ENCODE measurements at places on chromosomes 3 and 15. TPM values are rescaled to one million over a fixed set of nuclear protein-coding genes. Genes with fewer than 3 reads are reported as not detected.

GRCh38 chr15:66508293-66508883, 3.3 kb downstream of the ZWILCH start:
- no peak for DNase-seq

DNA sequence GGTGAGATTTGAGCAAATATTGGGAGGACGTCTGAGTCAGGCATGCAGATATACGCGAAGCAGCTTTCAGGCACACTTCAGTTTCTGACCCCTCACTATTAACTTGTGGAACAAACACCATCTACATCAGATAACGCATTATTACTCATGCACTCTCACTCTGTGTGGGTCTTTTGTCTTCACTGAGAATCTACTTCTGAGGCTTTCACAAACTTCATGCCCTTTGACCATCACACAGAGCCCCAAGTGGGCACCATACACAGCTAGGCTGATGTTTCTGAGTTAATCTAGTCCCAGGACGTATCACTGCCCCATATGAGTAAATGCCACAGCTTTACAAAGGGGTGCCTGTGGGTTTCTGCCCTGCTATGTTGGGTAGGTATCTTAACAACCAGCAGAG, 39.6 kb upstream of the IP6K2 start:
- DNase-seq: no peak

DNA sequence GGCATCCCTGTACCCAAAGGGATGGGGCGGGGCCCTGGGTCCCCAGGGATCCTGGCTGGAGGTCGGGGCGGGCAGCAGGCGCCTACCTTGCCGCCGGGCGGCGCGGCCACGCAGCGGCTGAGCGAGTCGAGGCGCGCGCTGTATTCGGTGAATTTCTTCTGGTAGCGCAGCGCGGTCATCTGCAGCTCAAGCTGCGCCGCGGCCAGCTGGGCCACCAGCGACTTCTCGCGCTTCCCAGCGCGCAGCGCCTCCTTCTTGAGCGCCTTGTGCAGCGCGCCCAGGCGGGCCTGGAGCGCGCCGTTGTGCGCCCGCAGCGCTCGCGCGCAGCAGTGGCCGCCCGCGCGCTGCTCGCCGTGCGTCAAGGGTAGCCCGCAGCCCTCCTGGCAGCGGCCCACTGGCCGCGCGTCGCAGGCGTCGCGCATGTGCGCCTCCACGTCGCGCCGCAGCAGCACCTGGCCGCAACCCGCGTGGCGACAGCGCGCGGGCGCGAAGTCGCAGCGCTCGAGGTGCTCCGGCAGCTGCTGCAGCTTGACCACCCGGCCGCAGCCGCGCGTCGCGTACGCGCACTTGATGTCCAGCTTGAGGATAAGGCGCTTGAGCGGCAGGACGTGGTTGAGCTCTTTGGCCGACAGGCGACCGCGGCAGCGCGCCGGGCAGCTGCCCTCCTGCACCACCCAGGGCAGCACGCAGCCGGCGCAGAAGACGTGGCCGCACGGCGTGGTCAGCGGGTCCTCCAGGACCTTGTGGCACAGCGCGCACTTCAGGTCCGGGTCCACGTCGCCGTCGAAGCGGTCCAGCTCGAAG, 522 bp downstream of the PDZRN3 start:
- no peak for DNase-seq

GRCh38 chr3:115217292-115217677, 70.2 kb upstream of the ZBTB20 start:
- no peak for DNase-seq

DNA sequence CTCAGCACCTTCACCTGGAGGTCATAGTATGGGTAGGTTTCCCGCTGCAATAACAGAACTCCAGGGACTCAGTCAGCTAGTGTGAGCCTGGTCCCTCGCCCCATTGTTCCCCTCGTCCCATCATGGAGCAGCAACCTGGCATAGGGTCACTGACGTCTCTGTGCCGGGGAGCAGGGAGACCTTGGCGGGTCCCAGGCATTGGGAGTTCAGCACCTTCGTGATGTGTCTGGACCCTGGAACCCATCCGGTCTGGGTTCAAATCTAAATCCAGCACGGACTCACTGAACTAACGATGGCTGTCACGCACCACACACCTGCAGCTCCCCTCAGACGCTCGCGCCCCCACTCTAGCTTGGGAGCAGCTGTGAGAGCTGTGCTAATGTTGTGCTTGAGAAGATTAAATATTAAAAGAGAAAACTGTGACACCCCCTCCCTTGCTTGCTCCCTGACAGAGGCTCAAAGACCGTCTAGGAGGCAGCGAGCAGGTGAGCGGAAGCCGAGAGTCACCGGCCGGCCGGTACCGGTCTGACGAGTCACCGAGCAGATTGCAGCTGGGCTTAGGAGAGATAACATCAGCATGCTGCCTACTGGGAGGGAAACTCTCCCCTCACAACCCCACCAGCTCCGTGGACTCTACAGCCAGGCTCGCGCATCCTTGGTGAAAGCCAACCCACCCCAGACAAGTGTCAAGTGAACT, 742 bp downstream of the PLA2G4F start:
- DNase-seq: no peak

DNA sequence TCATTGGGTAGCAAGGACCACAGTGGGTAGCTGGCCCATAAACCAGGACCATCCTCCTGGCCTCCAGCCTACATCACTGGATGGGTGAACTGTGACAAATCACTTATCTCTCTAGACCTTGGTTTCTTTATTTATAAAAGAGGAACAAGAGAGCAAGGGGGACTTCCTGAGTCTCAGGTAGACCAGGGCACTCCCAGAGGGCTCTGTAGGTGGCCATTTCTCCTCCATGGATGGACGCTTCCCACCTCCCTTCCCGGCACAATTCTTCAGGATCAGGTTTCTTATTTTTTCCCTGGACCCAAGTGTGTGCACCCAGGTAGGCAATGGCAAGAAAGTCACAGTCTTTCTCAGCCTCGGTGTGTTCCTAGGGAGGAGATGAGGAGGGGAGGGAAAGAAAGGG, 41.4 kb upstream of the SPATA12 start:
- DNase-seq: no peak

DNA sequence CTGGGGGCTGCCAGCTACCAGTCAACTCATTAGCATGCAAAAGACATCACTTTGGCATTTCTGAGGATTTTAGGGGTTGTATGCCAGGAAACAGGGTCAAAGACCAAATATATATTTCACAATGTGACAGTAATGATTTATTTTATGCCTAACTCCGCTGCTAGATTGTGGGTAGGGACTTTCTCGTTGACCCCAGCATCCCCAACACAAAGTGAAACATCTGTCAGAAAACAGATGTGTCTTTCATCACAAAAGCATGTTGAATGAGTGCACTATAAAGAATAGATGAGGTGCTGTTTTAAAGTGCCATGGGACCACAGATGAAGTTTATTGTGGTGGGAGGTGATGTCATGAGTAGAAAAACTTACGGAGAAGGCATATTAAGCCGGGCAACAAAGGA, 59.7 kb downstream of the ITPR1 start:
- DNase-seq: no peak

DNA sequence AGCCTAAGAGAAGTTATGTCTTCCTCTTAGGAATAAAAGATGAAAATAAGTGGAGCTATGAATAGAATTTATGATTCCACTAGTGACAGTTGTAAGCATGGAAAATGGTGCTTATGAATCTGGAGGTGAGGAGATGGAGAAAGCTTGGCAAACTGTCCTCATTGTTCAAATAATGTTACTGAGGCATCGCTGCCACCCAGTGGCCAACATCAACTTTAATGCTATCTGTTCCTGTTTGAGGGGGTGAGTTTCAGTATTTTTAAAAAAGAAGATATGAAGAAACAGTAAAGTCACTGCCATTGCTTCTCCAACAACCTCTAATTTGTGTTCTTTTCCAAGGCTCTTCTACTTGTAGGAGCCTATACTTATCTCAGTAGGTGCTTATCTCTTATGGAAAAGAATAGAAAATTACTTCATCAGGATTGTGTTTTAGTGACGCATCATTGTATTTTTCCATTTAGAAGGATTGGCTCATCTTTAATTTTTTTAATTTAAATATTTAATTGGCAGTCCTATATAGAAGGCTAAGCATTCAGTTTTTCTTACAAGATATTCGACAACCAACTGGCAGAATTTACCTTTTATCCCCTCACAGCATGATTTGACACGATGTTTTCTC, 260.4 kb upstream of the P2RY1 start:
- DNase-seq: peak; percentile 51

DNA sequence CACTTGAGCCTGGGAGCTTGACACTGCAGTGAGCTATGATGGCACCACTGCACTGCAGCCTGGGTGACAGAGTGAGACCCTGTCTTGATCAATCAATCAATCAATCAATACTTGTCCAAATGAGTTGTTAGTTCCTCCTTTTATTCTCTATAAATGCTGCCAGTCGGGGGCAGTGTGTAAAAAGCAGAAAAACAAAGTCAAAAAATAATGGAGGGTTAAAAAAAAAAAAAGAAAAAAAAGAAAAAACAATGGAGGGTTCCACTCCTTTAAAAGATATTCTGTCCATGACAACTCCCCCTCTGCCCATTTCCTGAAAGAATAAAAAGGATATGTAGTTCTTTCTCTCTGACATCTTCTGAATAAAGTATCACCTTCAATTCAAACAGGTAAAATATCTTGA, 1068.6 kb downstream of the FHIT start:
- no peak for DNase-seq

- DNase-seq: no peak
These were observed 1099.9 kb downstream of the TUSC7 start for GRCh38 chr3:117809186-117810081.

DNA sequence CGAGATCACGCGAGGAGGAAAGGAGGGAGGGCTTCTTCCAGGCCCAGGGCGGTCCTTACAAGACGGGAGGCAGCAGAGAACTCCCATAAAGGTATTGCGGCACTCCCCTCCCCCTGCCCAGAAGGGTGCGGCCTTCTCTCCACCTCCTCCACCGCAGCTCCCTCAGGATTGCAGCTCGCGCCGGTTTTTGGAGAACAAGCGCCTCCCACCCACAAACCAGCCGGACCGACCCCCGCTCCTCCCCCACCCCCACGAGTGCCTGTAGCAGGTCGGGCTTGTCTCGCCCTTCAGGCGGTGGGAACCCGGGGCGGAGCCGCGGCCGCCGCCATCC, 1.1 kb upstream of the SETD5 start:
- no peak for DNase-seq

GRCh38 chr3:105233010-105233409, 133.7 kb upstream of the ALCAM start:
- no peak for DNase-seq

DNA sequence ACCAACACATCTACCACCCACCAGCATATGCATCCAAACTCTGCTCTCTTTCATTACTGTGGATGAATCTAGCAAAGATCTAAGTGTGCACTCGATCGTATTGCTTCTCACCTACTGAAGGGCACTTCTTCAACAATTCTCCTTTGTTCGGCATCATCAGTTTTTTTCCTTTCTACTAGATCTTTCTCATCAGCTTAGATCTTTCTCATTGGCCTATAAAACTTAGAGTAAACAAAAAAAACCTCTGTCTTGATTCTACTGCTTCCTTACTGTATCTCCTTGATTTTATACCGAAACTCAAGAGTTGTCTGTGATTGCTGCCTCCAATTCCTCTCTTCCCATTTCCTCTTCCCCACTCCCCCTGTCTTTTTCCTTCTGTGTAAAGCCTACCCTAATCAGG, 36.1 kb upstream of the TIPARP start:
- no peak for DNase-seq

The TNNC1 gene
- total RNA-seq: 0.25 TPM

The CLSTN2 gene
- 1.9 TPM for total RNA-seq

The SETD2 gene
- 21.5 TPM for total RNA-seq

The GPR62 gene
- total RNA-seq: not detected

The ACP3 gene
- total RNA-seq: not detected

The SLC24A5 gene
- total RNA-seq: not detected

The TXNRD3 gene
- 10.7 TPM for total RNA-seq

The GNB5 gene
- total RNA-seq: 12.7 TPM

The SLC6A11 gene
- 0.13 TPM for total RNA-seq

The PRR20G gene
- total RNA-seq: not detected

The MB21D2 gene
- 0.23 TPM for total RNA-seq
